ENCODE measurements at places on chromosomes 16 and 17. TPM values are rescaled to one million over a fixed set of nuclear protein-coding genes. Genes with fewer than 3 reads are reported as not detected.

GRCh38 chr16:9843424-9844018 lies 338.7 kb downstream of the GRIN2A start:
- DNase-seq, result no peak

GRCh38 chr16:14635395-14636165 lies 2.8 kb downstream of the BFAR start:
- no peak for DNase-seq

DNA sequence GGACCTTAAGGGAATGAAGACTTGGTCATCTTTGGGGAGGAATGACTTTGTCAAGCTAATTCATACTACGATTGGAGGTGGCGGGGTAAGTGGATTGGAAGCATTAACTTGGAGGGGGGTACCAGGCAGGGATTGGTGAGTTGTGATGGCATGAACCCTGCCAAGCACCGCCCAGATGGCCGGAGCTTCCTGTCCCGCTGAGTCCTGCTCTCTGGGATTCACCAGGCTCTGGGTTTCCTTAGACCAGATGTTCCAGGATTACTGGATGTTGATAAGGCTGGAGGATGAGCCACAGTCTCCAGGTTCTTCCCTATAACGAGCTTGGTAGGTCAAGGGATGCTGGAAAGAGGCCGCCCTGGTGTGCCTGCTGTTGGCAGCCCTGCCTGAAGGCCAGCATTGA lies 154.9 kb downstream of the SDK2 start:
- DNase-seq, result no peak

DNA sequence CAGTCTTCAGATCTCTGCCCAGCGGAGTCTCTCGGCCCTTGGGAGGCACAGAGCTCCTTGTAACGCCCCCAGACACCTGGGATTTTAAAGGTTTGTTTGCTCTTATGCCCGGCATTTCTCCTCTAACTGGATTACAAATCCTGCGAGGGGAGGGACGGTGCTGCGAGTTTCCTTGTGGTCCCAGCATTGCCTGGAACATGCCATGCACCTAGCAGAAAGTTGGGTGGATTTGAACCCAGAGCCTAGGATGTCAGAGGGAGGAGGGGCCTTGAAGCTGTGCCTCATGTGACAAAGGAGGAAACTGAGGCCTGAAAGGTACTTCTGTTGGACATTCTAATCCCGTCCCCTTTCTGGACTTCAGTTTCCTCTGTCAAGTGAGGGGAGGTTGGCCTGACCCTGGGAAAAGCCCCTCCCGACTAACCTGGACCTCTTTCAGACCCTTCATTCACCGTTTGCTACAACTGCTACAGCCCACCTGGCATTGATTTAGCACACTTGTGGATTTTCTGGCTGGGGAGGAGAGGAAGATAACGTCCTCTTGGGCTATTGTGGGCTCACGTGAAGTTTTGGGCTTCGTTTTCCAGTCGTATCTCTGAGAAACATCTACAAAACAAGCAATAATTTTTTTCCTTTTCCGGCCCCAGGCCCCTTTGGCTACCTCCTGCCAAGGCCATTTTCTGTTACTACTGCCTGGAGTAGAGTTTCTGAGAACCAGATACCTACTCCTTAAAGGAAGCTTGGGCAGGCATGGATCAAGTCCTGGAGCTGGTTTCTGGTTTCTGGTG lies 30.9 kb downstream of the MRC2 start:
- DNase-seq, result no peak

DNA sequence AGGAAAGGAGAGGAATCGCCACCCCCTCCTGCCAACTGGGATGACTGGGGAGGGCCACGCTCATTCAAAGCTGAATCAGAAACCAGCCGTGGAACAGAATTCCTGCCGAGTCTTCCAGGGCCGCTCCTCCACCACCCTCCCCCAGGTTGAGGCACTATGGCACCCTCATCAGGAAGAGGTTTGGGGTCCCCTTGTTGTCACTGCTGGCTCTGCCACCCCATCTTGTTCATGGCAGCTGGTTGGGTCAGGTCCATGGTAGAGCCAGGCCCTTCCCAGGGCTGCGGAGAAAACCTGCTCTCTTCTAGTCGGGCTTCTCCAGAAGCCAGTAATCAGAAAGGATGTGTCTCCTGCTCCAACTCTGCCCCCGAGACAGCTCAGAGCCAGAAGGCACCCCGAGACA lies 41.8 kb downstream of the KCNJ12 start:
- DNase-seq, result no peak

- DNase-seq, result no peak
Measured at GRCh38 chr16:67305216-67306071, 21.1 kb downstream of the KCTD19 start.

DNA sequence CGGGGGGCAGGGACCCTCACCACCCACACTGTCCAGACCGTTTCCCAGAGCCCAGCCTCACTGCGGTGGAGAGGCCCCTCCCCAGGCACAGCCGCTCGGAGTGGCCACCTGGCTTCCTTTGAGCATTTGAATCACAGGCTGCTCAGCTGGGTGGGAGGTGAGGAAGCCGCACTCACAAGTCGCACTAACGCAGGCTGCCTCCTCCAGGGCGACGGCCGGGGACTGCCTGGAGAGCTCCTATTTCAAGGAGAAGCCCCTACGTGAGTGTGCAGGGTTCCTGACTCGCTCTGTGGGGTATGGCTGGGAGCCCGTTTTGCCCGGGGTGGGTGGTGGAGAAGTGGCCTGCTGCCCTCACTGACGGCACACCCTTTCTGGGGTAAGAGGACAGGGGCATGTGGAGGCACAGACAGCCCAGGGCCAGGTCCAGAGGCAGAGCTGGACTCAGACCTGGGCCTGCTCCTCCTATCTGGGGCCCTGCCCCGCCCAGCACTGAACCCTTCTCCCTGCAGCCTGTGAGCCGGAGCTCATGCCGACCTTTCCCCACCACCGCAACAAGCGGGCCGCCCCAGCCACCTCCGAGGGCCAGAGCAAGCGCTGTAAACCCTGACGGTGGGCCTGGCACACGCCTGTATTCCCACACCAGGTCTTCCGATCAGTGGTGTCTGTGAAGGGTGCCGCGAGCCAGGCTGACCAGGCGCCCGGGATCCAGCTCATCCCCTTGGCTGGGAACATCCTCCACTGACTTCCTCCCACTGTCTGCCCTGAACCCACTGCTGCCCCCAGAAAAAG lies 6.2 kb downstream of the SPATA2L start:
- no peak for DNase-seq

GRCh38 chr17:30541802-30542201 lies 64.6 kb downstream of the GOSR1 start:
- no peak for DNase-seq

- DNase-seq, result no peak
Measured at GRCh38 chr17:82126556-82127314, 28.7 kb upstream of the FASN start.

- DNase-seq, result no peak
Measured at GRCh38 chr17:35080536-35080935, 17.0 kb upstream of the RFFL start.

- no peak for DNase-seq
Measured at GRCh38 chr16:25045696-25046381, 30.7 kb upstream of the ARHGAP17 start.

DNA sequence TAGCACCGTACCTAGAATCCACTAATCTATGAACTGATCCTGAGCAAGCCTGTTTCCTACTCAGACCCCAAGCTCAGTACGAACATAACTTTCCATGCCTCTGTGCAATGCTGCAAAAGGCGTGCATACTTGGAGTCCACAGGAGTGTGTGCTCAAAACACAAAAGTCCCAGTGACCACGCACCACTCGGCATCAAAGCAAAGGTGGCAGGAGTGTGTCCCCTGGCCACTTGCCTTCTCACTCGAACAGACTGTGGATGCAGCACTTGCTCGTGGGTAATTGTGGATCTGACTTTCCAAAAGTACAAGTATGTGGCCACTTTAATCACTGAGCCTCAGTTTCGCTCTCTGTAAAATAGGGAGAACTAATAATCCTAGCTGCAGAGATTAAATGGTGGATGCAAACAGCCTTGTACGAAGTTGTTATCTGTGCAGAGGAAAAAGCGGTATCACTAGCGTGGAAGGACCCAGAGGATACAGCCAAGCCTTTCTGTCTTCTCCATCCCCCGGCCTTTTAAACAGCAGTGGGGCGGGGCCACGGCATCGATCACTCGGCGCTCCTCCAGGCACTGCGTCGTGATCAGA lies 311 bp upstream of the KDM8 start:
- DNase-seq, result no peak

- no peak for DNase-seq
Measured at GRCh38 chr17:78709751-78710181, 72.3 kb downstream of the CYTH1 start.

DNA sequence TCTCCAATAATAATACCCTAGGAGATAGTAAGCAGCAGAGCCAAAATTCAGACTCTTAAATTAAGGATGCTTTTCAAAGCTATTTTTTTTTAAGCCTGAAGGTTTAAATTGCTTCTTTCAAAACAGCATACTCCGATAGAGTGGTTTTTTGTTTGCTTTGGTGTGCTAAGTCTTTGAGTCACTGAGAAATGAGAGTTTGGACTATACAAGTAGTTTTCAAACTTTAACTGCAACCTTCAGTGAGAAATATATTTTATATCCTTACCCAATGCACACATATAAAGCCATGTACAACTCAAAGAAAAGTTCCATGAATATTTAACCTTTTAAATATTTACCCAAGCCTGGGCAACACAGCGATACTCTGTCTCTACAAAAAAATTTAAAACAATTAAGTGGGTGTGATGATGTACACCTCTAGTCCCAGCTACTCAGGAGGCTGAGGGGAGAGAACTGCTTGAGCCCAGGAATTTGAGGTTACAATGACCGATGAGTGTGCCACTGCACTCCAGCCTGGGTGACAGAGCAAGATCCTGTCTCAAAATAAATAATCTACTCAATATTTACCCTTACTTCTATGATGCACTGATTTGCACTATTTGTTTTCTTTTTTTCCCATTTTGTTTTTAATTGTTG lies 19.2 kb downstream of the DCUN1D3 start:
- DNase-seq, result no peak

- no peak for DNase-seq
Measured at GRCh38 chr17:15343749-15344148, 2.4 kb upstream of the TEKT3 start.

GRCh38 chr17:33497623-33498022 lies 204.5 kb upstream of the ASIC2 start:
- no peak for DNase-seq

DNA sequence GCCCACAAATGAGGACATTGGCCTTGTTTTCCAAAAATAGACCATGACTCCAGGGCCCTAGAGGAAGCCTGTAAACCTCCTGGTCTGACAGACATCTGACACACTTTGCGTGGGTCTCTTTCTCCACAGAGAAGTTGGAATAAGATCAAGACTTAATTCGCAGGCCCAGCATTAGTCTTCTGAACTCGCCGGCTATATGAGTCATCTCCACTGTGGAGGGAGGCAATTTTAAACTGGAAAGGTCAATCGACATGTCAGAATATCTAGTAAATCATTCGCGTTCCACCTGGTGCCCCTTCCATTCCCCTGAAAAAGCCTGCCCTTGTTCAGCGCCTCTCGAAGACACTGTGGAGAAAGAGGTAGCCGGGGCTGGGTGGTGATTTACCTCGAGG lies 140.1 kb downstream of the CLEC16A start:
- no peak for DNase-seq

DNA sequence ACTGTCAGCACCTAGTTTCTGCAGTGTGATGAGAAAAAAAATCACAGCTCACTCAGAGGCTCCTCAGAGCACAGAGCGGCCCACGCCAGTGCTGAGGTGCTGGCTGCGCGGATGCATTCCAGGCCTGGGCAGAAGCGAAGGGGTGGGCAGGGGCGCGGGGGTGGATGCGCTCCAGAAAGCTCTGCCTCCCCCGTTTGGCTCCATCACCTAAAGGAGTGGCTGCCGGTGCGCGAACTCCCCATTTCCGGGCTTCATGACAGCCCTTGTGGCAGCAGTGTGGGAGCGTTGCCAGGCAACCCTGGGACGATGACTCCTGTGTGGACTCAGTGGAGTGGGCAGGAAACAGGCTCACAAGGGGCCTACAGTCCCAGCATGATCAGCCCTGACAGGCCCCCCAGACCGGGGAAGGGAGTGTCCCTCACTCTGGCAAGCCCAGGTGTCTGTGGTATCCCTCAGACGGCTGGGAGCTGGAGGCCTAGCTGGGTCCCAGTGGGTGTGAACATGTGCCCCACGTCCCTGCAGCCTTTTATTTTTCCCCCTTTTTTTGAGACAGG lies 32.8 kb upstream of the NUDT16L1 start:
- no peak for DNase-seq

DNA sequence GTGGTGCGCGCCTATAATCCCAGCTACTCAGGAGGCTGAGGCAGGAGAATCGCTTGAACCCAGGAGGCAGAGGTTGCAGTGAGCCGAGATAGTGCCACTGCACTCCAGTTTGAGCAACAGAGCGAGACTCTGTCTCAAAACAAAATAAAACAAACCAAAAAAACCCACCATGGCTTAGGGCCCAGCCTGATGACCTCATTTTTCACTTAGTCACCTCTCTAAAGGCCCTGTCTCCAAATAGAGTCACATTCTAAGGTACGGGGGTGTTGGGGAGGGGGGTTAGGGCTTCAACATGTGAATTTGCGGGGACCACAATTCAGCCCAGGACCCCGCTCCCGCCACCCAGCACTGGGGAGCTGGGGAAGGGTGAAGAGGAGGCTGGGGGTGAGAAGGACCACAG lies 1.4 kb upstream of the STH start:
- DNase-seq, result no peak

GRCh38 chr16:53629607-53630312 lies 73.9 kb downstream of the RPGRIP1L start:
- no peak for DNase-seq

GRCh38 chr17:7226721-7227710 lies 7.3 kb downstream of the ACADVL start:
- no peak for DNase-seq

- no peak for DNase-seq
Measured at GRCh38 chr17:48148029-48148770, 40.6 kb downstream of the SNX11 start.

- no peak for DNase-seq
Measured at GRCh38 chr16:20364051-20364450, 11.5 kb upstream of the UMOD start.

- peak; percentile 79 for DNase-seq
Measured at GRCh38 chr17:29005936-29006511, at the start of gene SEZ6. Gene SEZ6 (minus strand): TSS chr17:29006033. CDS start chr17:29005869, 164 bp downstream.

DNA sequence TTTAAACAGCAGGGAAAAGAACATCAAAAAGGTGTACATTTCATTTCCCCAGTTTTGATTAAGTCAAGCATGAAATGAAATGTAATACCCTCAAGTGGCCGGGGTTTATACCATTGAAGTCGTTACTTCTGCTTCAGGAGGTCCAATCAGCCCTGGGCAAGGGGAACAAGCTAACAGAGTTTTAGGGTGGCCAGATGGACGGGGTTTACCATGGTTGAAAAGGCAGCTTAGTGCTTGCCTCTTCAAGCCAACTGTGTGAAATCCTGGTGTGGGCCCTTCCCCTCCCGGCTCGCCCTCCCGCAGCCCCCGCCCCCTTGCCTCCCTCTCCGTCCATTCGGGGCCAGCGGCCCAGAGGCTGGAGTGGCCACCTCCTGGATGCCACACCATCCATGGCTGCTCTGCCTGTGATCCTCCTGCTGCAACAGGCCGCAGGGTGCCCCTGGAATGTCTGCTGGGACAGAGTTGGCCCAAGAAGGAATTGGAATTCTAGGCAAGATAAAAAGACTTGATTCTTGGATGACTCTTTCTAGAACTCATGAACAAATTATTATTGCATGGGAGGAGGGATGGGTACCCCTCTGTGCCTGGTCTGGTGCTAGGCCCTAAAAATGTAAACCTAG lies 296.2 kb upstream of the IRX3 start:
- no peak for DNase-seq

PRAC1 gene
- polyA plus RNA-seq, result not detected

SEC14L1 gene
- polyA plus RNA-seq, result 94.3 TPM

MARVELD3 gene
- polyA plus RNA-seq, result 0.28 TPM

PRR35 gene
- polyA plus RNA-seq, result not detected

CEP295NL gene
- polyA plus RNA-seq, result 0.12 TPM

GNAO1 gene
- 24.8 TPM for polyA plus RNA-seq

CACNG1 gene
- 240 TPM for polyA plus RNA-seq

GRAP gene
- not detected for polyA plus RNA-seq

KCNG4 gene
- not detected for polyA plus RNA-seq
